Right lung (tissue), 10 donors: ENCODE measurements at places on chromosomes 2 and 18.

- no peak for DNase-seq
Observed at GRCh38 chr2:12207491-12207890, 461.1 kb downstream of the LPIN1 start.

- peak; percentile 96 for DNase-seq
Observed at GRCh38 chr2:45009303-45009927, at the start of gene SIX2. Gene SIX2 (minus strand): TSS chr2:45009452. CDS start chr2:45009110, 342 bp downstream.

GRCh38 chr2:234426616-234427015, 70.3 kb downstream of the ARL4C start:
- no peak for DNase-seq

DNA sequence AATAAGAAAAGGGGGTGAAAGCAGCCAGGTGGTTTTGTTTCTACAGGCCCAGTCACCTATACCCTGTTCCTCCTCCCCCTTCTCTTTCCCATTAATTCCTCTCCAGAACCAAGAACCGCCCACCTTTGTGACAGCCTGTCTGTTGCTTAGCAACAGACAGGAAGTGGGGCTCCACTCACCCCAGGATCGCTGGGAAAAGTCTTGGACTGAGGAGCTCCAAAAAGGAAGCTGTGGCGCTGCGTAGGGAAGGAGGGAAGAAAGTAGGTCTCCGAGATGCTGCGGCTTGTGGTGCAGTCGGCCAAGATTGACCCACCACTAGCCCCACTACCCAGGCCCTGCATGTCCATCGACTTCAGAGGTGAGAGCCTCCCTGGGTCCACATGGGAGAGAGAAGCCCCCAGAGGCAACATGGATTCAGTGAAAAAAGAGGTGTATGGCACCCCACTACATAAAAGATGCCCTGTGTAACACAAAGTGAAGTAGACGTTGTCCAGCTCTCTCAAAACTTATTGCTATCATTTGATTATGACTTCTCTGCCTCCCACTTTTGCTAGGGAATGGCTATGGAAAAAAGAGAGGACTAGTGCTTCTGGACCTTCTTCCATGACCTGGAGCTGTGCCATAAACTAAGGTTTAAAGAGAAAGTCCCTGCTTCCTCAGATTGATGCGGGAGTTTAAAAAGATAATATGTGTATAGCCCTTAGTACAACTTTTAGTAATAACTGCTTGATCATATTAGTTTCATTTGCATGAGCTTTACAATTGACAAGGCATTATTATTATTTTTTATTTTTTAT, at the start of gene FER1L5:
Gene FER1L5 (plus strand): TSS at position 201 of the 797 bp plus-strand sequence. CDS start 73 bp downstream, at position 274.
- DNase-seq, result peak; percentile 64

DNA sequence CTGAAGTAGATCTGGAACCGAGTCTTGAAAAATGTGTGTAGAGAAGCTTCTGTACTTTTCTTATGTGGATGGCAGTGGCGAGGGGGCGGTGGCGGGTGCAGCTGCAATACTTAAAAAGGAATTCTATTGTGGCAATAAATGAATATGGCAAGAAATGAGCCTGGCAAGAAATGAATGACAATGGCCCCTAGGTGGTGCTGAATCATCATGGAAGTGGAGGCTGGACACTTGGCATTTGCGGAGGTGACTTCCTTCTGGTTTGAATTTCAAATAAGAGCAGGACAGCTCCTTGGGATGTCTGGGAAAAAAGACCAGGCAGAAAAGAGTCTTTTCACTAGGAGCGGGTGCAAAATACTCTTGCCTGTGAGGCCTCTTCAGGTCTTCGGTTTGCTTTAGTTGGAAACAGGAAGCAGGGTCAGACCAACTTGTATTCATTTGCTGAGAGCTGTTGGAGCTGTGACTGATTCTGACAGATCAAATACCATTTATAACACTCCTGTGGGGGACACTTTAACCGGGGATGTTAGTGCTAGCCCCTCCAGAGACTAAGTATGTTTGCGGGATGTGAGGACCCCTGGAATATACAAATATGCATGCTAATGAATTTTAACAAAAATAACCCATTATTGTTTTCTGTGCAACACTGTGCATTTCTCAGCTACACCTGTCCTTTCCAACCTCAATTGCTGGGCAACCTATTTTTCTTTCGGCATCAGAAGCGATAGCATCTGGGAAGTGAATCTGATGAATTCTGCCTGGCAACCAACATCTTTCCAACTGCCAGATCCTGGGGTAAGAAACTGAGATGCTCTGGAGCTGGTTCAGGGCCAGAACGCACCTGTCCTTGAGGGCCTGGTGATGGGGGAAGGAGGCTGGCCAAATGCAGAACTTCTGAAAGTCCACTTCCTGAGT, 35.4 kb downstream of the FASTKD2 start:
- peak; percentile 33 for DNase-seq

DNA sequence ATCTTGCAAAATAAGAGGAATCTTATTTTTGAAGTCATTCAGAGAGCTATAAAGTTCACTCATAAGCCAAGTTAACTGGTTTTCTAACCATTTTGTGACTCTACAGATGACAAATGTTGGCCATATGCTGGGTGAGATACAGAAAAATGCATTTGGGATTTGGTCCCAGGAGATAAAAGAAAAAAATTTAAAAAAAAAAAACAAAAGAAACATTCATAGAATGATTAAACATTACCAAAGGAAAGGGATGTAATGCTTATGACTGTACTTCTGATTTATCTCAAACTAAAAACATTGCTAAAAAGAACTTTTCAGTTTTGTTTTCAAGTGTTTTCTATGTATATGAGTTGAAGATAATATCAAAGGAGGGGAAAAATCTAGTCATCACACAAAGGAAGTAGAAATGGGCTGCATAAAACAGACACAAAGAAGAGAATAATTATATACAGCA, 43.1 kb downstream of the PELI1 start:
- no peak for DNase-seq

- DNase-seq, result no peak
Observed at GRCh38 chr2:155145758-155146229, 447.3 kb downstream of the KCNJ3 start.

GRCh38 chr2:190216829-190217228, 102.8 kb downstream of the HIBCH start:
- DNase-seq, result no peak

DNA sequence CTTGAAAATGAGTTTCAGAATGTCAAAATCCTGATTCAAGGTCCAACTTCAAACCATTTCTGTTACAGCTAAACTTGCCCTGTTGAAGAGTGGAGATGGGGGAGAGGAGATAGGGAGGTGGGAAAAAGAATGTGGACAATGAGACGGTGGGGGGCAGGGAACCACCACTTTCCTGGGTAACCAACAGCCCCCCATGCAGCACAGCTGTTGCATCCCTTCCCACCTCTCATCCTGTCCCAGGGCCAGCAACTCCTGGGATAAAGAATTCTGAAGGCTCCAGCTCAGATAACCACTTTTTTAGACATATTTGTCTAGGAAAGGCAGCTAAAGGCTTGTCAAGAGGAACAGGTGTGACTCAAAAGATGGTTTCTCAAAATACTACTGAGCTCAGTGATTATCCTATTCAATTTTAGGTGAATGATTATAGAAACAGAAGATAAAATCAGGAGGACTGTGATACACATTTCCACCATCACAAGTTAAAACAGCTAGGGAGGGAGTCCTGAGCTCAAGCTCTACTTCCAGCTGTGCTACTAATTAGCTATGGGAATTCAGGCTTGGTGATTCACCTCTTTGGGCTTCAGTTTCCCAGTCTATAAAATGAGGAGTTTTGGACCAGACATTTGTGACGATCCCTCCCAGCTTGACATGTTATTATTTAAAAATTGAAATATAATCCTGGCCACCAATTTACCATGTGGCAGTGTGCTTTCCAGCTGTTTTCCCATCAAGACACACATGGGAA, 36.3 kb downstream of the HDHD2 start:
- DNase-seq, result no peak

DNA sequence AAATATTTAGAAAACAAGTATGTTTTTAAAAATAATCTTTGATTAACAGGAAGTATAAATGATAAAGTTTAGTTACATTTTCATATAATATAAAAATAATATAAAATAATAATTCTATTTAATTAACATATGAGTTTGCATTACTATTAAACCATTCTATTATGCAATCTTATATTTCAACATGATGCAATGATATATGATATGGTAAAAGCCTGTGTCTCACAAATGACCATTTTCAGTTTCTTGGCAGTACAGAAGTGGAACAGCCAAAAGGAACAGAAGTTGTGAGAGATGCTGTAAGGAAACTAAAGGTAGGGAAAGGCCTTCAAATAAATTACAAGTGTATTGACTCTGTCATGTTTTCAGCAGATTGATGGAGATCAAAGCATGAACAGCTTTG, 230.8 kb downstream of the GULP1 start:
- DNase-seq, result no peak

DNA sequence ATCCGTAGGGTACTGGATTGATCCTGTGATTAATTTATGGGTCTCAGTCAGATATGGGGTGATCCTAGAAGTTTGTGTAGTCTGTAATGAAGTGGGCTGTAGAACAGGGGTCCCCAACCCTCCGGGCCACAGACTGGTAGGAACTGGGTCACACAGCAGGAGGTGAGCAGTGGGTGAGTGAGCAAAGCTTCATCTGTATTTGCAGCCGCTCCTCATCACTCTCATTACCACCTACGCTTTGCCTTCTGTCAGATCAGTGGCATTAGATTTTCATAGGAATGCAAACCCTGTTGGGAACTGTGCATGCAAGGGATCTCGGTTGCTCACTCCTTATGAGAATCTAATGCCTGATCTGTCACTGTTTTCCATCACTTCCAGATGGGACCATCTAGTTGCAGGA, 48.8 kb downstream of the EML4 start:
- no peak for DNase-seq

DNA sequence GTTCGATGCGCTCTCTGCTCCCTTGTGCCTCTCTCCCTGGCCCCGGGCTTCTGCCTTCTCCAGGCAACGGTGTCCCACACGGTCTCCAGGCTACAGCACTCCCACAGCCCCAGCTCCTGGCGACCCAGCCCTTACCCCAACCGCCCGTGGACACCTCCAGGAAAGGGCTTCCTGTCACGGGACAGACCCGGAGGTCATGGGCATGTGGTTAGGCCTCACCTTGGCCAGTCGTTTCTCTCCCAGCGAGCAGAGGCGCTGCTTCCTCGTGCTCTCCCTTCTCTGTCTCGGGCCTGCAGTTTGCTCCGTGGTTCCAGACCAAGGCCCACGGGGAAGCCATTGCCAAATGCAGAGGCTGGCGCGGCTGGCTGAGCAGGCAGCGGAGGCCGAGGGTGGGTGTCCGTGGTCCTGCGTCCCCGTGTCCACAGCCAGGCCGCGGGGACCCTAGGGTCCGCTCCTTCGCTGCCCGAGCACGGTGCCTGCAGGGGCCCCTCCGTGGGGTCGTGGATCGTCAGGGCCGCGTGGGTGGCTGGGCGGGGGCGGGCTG, 61.0 kb upstream of the IL1RL1 start:
- DNase-seq, result no peak

- no peak for DNase-seq
Observed at GRCh38 chr2:85397925-85398331, 12.2 kb downstream of the CAPG start.

- no peak for DNase-seq
Observed at GRCh38 chr2:142153601-142154000, 22.8 kb upstream of the LRP1B start.

GRCh38 chr2:11742317-11742701, 4.1 kb upstream of the LPIN1 start:
- no peak for DNase-seq

GRCh38 chr2:204487447-204488229, 57.6 kb upstream of the PARD3B start:
- no peak for DNase-seq

- DNase-seq, result no peak
Observed at GRCh38 chr2:221347471-221347870, 224.6 kb downstream of the EPHA4 start.

- DNase-seq, result no peak
Observed at GRCh38 chr2:152433791-152434190, 98.8 kb downstream of the FMNL2 start.

DNA sequence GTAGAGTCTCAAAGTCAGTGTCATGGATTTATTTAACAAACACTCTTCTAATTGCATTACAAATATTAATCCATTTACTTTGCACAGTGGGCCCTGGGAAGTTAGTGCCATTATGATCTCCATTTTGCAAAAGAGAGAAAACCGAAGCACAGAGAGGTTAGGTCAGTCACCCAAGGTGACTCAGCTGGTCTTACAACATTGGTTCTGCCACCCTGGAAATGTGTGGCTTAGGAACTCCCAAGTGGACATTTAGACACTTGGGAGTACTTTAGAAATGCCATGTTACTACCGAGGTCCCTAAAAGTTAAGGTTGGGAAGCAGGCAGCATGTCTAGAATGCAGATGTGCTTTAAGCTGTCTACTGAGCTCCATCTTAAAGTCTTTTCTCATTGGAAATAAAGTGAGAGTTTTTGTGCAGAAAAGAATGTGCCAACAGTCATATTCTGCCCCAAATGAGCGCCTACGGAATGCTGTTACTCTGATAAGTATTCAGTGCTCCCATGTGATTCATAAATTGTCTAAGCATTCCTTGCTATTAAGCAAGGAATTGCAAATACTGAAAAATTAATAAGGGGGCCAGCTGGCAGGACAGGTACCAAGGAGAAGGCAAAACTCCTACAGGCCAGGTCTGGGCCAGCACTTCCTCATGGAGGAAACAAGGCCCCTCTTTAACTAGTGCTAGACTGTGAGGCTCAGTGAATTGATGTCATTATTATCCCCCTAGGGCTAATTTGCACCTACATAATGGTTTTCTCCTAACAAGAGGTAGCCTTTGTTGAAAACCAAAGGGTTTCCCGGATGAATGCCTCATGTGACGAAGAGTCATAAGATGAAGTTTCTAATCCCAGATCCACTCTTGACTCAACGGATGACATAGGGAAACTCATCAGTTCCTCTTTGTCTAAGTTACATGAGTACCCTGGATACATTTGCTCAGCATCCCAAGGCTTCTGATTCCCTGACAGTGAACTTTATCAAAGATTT, 16.3 kb downstream of the NRP2 start:
- no peak for DNase-seq

- DNase-seq, result no peak
Observed at GRCh38 chr2:130338793-130339345, 3.8 kb upstream of the IMP4 start.
